OCI-LY7 (cell line): ENCODE measurements at places on chromosomes 3 and 15.

DNA sequence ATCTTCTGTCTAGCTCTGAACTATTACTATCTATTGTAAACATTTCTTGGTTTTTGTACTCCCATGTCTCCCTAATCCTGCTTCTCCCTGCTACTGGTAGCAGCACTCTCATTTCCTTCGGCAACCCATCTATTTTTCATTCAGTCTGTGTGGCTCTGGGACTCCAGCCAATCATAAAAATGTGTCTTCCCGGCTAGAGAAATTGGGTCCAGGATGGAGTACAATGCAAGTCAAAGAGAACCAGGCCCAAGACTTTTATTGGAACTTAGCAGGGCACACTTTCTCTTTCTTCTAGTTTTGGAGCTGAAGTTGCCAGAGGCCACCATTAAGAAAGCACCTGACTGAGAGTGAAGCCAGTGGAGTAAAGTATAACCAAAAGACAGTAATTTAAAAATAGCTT is 22.8 kb upstream of the ARHGEF26 start:
- DNase-seq = no peak

DNA sequence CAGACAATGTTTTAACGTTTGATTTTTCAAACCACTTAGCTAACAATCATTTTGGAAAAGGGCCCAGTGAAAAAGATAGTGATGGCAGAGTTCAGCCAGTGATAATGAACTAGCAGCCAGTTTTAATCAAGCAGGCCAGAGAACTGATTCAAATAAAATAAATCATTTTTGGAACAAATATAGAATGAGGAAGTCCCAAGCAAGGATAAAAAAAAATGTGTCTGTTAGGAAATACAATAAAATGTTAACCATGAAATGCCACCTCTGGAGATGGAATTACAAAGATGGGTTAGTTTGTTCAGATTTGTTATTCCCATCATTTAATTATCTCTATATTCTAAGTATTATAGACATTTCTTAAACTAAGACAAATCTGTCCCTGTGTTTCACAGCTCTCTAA is 1.1 kb downstream of the HERC1 start:
- no peak for DNase-seq

DNA sequence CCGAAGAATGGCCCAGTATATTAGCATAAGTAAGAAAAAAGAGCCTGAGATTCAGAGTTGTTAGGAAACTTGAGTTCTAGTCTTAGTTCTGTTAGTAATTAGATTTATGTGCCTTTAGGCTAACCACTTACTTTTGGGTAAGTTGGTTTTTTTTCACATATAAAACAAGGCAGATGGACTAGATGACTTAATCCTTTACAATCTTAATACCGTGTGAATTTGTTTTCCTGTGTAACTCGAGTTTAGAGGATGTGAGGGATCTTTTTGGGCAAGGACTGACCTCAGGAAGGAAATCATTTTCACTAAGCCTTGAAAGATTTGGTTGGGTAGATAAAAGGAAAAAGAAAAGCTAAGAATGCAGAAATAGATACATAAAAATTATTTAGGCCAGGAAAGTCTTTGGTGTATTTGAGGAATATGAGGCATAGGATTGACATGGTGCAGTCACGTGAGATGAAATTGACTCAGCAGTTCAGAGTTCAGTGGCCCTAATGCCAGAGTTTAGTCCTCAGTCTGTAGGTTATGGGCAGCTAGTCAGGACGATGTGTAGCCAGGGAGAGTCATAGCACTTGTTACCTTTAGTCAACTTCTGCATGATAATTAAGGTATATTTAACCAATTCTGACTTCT is 34.6 kb downstream of the PAK2 start:
- no peak for DNase-seq

GRCh38 chr15:78726870-78727551 is 84.3 kb downstream of the ADAMTS7 start:
- peak; percentile 78 for DNase-seq

GRCh38 chr3:132874701-132875100 is 152.5 kb upstream of the NPHP3 start:
- DNase-seq = no peak

GRCh38 chr15:63206079-63206478 is 16.7 kb downstream of the RAB8B start:
- no peak for DNase-seq

- no peak for DNase-seq
These were observed 99.6 kb downstream of the SLC25A26 start for GRCh38 chr3:66320390-66320789.

GRCh38 chr15:60362321-60363086 is 35.3 kb downstream of the ANXA2 start:
- no peak for DNase-seq
